ENCODE measurements at places on chromosomes 7 and 10.

DNA sequence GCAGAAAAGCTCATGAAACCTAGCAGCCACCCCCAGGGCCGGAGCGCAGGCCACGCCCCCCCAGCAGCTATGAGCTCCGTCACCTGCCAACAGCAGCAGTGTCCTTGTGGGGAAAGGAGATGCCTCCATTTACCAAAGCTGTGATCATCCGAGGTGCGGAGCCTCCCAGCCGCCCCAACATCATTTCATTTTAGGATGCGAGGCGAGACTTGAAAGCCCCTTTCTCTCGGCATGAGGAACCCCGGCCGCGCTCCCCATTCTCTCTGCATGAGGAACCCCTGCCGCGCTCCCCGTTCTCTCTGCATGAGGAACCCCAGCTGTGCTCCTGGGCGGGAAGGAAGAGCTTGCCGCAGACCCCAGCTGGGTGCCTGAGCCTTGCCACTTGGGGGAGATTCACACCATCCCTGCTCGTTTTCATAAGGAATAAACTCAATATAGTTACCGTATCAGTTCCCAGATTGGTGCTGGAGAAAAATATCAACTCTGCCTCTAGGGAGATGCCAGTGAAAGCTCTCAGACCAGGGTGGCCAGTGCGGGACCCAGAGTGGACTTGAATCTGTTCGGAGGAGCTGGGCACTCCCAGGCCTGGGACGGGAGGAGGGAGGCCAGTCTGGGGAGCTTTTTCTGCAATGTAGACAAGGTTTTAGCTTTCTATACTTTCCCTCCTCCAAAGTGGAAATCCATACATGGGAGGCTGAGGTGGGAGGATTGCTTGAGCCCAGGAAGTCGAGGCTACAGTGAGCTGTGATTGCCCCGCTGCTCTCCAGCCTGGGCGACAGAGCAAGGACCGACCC is 35.0 kb downstream of the JAKMIP3 start:
- no peak for DNase-seq

- no peak for DNase-seq
Observed at GRCh38 chr10:61110188-61110844, 166.3 kb upstream of the RHOBTB1 start.

GRCh38 chr10:80132299-80133139 is at the start of gene PLAC9:
Gene PLAC9 (plus strand): TSS chr10:80132730. CDS start chr10:80132763, 33 bp downstream.
- no peak for DNase-seq

GRCh38 chr10:62081341-62082270 is 180.1 kb downstream of the ARID5B start:
- DNase-seq, result peak; percentile 14

DNA sequence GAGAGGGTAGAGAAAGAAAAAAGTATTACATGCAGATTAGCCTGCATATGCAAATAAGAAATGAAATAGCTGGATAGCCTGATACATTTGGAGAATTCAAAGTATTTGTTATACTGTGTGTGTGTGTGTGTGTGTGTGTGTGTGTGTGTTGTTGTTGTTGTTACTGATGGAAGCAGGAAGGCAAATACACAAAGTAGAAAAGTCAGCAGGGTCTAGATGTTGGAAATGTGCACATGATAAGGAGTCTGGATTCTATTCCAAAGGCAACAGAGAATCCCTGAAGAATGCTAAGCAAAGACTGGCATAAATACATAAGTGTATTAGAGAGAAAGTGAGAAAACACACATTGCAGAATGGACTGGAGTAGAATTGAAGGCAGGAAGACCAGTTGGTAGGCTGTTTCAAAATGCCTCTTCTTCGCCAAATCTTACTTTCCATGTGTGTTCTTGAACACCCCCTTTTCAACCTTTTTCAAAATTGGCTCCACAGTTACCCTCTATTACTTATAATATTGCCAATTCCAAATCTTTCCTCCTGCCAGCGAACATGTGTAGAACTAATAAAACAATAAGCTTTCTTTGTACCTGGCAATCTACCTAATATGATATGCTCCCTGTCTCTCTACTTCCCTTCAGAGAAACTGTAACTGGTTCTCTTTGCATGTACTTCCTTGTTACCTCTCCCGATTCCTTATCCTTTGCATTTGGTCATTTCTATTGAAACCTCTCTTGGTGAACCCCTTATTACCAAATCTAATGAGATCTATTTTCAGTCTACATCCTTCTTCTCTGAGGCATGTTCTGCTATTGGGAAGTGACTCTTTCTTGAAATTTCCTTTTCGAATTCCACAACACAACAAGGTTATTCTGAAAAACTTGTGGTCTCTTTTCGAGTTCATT is 6.2 kb downstream of the CPED1 start:
- no peak for DNase-seq

- no peak for DNase-seq
Observed at GRCh38 chr10:77493851-77494261, 143.8 kb downstream of the KCNMA1 start.

DNA sequence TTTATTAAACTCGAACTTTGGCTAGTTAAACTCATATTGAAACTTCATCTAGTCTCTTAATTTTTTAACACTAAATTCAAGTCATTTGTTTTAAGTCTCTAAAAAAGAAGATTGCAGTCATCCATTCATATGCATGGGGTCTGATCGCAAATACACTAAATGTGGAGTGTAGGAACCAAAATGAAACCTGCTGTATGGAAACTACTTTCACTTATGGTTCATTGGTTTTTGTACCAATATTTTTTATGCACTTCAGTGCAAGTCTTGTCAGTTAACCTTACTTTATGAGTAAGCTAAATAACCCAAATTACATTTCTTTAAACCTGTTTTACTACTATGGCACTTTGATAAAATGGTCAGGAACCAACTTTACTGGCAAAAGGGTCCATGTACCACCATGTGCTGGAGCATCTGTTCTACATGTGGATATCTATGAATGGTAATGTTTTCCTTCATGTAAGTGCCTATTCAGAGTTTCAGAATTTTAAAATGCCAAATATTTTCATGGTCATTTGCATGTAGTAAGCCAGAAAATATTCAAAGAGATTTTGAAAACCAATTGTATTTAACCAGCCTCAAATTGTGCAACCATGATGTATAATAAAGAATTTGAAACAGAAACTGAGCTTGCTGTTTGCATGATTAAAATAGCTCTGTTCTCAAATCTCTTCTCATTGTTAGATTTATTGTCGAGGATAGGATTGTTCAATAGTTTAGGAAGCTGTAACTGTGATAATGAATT is 7.6 kb upstream of the SUPV3L1 start:
- no peak for DNase-seq

DNA sequence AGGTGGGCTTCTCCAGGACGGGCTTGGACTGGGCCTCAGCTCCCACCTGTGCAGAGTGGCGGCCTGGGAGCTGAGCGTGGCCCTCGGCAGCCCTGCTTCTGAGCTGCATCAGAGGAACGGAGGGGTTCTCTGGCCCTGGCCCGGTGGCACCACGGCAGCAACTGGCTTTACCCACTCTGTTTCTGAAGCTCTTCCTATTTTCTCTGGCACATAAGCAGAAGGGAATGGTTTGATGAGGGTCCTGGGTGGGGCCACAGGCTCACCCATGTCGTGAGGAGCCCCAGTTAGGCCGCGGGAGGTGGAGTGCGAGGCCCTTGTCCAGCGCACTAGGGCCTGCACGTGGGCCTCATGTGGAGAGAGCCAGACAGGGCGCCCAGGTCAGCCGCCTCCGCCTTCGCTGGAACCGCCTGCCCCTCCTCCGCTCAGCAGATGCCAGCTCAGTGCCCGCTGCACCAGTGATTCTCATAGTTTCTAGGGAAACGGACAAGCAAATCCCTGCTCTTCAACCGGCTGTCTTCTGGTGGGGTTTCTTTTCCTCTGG is 284.0 kb downstream of the CELF2 start:
- no peak for DNase-seq

- DNase-seq, result peak; percentile 84
Observed at GRCh38 chr7:148700661-148701064, 2.0 kb downstream of the CUL1 start.

- no peak for DNase-seq
Observed at GRCh38 chr10:133383551-133383950, 4.5 kb downstream of the PAOX start.

DNA sequence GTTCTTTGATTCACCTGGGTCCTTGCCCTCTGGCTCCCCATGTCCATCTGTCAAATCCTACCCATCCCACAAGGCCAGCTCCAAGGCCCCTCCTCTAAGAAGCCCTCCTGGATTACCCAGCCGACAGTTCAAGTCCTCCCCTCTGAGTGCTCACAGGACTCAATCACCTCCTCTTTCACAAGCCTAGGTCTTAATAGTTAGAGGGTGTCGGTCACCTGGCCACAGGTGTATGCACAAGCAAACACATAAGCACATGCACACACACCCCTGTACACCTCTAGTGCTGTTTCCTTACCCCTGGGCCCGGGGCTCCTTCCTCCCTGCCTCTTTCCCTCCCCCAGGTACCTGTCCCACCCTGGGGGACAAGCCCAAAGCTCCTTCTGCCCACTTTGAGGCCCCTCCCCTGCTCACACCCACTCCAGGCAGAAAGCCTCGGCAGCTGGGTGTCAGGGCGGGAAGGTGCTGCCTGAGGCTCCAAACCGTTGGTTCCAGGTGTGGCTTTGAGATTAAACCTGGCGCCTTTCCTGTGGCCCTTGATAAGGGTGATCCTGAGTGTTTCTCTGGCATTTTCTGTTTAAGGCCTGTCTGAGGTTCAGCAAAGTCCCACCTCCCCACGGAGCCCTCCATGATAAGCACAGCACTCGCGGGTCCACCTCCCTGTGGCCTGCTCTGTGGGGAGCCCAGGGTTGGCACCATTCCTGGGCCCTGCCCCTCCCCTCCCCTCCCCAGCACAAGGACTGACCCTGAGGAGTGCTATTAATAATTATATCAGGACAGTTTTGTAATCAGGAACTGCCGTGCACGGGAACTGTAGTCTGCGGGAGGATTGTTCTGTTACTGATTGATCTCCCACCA is 14.6 kb upstream of the AQP1 start:
- no peak for DNase-seq

GRCh38 chr7:7820939-7821338 is 102.5 kb upstream of the RPA3 start:
- DNase-seq, result no peak

GRCh38 chr7:132915647-132916046 is 166.2 kb downstream of the CHCHD3 start:
- DNase-seq, result no peak

DNA sequence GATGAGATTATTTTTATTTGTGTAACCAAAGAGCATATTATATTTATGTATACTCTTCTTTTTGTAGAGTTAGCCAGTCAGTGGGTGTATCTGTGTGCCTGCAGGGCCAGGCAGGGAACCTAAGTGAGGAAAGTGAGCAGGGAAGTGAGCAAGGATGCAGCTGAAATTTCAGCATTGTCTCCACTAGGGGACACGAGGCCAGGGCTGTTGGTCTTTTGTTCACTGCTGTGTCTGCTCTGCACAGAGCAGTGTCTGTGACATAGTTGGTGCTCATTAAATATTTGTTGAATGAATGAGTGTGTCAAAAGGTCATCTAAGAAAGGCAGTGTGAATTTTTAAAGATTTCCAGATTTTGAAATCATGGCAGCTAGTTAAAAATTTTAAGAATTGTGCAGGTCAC is 51.8 kb downstream of the SUGCT start:
- DNase-seq, result no peak

- no peak for DNase-seq
Observed at GRCh38 chr7:148912758-148913541, 28.9 kb upstream of the EZH2 start.

GRCh38 chr10:126375299-126375698 is 13.0 kb downstream of the ADAM12 start:
- no peak for DNase-seq

DNA sequence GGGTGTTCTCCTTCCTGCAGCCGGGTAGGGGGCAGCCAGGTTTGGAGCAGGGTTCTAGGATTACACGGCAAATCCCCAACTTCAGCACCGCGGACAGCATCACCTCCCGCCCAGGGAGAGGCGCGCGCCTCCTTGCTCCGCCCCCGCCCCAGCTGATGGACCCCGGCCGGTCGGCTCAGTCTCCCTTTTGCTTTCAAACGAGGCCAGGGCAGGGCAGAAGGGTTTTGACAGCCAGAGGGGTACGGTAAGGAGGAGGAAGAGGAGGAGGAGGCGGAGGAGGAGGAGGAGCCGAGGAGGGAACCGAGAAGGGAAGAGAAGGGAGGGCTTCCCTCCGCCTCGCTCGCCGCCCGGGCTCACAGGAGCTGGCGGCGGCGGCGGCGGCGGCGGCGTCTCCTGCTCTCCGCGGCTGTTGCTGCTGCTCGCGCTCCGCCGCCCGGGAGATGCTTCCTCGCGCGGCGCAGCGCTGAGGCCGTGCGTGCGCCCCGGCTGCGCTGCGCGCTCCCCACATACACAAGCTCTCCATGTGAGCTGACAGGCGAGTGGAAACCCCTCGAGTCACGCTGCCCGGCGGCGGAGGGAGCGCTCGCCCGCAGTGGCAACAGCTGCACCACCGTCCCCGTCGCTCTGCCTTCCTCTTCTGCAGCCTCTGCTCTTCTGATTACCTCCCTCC is 615 bp upstream of the CNTNAP2 start:
- peak; percentile 84 for DNase-seq

GRCh38 chr7:69696054-69696591 is 97.8 kb downstream of the AUTS2 start:
- DNase-seq, result peak; percentile 82

- no peak for DNase-seq
Observed at GRCh38 chr10:132193907-132194552, 7.3 kb downstream of the DPYSL4 start.

- no peak for DNase-seq
Observed at GRCh38 chr10:91983416-91983815, 59.8 kb downstream of the BTAF1 start.

- DNase-seq, result no peak
Observed at GRCh38 chr7:108283252-108283651, 153.1 kb upstream of the LAMB4 start.

- DNase-seq, result no peak
Observed at GRCh38 chr7:89605362-89605761, 548.9 kb upstream of the STEAP1 start.

- DNase-seq, result peak; percentile 2
Observed at GRCh38 chr10:130179640-130180039, 43.4 kb downstream of the GLRX3 start.

DNA sequence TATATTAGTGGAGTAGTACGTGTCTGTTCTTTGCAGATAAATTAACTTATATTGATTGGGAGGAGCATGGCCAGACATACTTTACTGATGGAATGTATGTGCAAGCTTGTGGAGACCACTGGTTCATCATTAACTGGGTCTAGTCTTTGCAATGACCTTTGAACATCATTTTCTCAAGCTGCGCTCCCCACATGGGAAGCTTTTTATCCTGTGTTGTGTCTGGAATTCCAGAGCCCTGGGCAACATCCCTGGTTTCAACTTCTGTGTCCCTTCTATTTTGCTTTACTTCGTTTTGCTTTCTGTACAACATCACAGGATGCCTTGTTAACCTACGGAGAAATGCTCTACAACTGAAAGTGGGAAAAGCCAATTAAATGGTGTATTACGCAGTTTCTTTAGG is 38.3 kb downstream of the MACROH2A2 start:
- DNase-seq, result no peak

GRCh38 chr10:7512487-7512886 is 101.7 kb upstream of the SFMBT2 start:
- no peak for DNase-seq

DNA sequence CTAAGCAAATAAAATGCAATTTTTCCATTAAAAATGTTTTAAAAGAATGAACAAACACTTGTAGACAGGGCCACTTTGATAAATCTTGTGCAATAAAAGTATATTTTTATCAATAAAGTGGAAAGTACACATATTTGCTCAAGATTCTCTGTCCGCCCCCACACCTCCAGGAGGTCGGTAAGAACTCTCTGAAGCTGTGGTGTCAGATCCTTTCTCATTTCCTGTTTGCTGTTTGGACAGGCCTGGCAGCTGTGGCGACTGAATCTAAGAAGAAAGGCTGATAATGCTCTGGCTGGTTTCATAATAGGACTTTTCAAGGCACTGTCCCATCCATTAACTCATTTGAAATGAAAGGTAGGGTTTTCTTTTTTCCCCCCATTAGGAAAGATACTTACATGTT is 15.3 kb upstream of the ASB4 start:
- peak; percentile 87 for DNase-seq

- peak; percentile 17 for DNase-seq
Observed at GRCh38 chr10:11197266-11197712, 179.6 kb downstream of the CELF2 start.
